H1 (cell line): ENCODE measurements at places on chromosomes 11 and 22.
A peak's percentile ranks its signal among the peaks of the same experiment; 100 is the strongest.

DNA sequence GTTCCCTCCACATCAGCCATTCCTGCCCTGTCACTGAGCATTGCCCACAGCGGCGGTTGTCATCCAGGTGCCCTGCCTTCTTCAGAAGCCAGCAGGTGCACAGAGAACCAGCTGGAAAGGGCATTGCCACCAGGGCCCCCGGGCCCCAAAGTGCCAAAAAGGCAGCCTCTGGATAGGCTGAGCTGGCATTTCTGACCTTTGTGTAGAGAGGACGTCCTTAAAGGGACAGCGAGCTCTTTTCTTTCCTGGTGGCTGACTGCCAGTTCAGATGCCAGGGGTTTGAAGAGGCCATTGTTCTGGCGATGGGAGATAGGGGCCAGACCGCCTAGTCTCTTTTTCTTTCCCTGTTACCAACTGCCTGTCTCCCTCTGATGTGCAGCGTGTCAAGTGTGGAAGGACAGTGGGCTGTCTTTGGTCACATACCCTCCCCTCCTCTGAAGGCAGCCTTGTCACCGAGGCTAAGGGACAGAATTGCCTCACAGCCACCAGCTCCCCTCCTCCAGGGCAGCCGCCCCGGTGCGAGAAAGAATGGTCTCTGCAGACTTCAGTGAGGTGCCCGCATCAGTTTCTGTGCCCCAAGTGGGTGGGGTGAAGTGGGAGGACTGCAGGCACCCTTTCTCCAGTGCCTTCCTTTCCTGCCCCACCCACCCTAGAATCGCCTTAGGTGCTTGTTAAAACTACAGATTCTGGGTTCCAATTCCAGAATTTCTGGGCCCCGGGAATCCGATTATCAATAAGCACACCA is 109.6 kb downstream of the SCN3B start:
- no peak for DNase-seq

DNA sequence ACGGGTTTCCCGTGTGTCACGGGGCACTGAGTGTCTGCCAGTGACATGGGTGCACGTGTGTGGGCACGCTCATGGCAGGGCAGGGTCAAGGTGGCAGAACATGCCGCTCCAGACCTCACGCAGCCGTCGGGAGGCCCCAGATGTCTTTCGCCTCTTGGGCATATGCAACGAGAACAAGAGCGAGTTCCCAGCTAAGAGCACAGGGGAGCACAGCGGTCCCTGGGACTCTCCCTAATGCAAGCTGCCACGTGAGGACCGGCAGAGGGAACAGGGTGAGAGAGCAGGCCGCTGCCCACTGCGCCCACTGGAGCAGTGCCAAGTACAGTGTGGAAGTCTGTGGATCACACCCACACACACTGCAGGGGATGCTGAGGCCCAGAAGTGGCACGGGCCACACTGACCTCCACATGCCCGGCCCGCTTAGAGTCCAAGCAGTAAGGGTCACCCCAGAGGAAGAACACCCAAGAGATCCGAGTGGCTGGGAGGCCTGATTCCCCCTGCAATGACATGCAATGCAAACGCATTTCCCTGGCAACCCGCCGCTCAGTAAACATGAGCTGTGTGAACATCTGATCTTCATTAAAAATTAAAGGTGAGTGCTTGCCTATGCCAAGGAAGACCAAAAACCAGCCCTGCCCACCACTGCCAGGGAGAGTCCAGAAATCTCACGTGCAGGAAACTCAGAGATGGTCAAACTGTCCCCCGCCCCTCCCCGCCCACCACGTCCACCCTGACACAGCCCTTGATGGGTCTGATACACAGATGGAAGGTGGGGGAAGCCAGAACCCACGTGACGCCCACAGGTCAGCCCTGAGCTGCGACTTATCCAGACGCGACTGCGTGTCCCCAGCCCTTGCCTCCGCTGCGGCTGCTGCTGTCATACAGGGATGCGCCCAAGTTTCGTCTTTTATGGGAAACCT is 11.7 kb downstream of the CERK start:
- no peak for DNase-seq

- no peak for DNase-seq
Measured at GRCh38 chr22:23752090-23752691, 1.3 kb upstream of the ZNF70 start.

- peak; percentile 55 for DNase-seq
Measured at GRCh38 chr11:129023968-129024676, 81.5 kb upstream of the TP53AIP1 start.

- no peak for DNase-seq
Measured at GRCh38 chr11:105137286-105137685, 2.3 kb downstream of the CARD18 start.

DNA sequence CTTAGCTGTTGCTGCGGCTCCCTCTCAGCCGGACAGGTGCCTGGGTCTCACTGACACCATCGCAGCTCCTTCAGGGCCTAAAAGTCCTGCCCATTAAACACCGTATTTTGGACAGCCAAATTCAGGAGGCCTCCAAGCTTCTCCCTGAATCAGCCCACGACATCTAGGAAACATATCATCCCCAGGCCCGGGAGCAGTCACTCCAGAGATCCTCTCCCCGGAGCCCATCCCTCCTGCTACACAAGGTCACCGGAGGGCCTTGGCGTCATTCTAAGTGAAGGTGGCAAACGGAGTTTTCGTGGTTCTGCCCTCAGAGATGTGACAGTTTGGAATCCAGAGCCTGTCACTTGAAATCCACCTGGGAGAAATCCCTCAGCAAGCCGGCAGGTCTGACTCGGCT is 232.5 kb downstream of the TBC1D22A start:
- DNase-seq, result no peak

DNA sequence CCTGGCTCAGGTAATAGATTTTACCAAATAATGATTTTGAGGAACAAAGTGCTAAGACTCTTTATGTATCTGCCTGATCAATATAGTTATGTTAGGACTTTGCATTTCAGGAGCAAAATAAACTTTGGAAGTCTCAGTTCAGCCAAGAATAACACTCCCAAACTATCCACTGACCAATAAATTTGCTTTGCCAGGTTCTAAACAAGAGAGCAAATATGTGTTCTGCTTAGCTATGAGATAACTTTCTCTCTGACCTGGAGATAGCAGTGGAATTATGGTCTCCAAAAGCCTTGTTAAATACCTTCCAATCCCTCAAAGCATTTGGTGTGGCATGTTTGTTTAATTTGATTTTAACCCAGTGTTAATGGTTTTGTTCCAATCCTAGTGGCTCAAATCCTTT is 1541.1 kb downstream of the FAM181B start:
- DNase-seq, result no peak

DNA sequence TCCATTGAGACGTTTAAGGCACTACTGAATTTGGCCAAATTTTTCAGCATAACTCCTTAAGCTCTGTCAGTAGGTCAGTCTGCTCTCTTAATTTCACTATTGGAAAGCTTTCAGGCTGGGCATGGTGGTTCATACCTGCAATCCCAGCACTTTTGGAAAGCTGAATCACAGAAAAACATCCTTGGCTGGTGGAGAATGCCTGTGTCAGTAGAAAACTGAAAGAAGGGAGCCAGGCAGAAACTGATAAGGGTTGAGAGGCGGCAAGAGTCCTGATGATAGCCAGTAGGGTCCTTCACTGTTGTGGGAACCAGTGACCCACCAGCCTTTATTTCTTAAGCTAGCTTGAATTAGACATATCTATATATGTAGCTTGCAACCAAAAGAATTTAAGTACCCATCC is 22.6 kb downstream of the NEU3 start:
- no peak for DNase-seq

DNA sequence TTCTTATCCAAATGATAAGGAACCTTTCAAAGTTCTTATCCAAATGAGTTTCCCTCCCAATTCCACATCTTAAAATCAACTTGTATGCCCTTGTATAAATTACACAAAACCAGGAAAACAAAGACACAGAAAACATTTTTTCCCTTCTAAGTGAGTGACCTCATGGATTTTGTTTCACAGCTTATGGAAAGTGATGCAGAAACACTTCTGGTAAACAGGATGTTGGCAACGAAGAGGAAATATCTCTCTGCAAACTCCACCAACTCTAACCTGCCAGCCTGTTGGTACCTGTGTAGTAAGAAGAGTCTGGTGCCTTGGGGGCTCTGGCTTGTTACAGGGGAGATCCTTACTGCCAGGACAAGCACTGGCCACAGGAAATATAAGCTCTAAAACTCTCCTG is 57.0 kb downstream of the CELSR1 start:
- no peak for DNase-seq

- DNase-seq, result no peak
Measured at GRCh38 chr11:27640954-27641353, 59.3 kb downstream of the BDNF start.

DNA sequence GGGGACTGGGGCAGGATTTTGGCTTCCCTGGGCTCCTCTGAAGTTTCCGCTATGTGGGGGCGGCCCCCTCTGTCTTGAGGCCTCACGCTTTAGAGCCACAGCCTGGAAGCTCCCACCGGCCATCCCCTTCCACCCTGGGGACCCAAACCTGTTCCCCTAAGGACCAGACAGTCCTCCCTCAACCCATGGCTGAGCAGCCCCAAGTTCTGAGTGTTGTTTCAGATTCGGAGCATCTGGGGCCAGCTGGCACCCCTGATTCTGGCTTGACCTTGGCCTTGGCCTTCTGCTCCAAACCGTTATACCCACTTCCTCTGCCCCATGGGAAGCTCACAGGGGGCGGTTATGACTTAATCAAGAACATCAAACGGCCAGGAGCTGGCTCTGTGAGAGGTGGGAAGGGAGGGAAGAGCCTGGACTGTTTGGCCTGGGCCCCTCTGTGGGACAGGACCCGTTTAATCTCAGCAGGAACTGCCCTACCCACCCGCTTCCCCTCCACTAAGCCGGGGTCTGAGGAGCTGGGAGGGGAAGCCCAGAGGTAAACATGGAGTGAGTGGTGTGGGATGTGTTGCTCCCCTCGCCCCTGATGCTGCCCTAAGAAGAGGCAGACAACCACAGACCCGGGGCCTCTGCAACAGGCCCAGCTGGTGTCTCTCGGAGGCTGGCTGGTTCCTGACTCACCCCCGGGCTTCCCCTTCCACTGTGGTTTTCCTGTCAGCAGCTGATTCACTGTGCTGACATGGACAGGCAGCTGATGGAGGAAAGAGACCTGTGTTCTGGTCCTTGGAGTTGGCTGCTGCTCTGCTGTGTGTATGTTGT is 3.4 kb downstream of the CD82 start:
- DNase-seq, result no peak

- DNase-seq, result no peak
Measured at GRCh38 chr22:25388866-25389540, 169.6 kb downstream of the CRYBB2 start.

DNA sequence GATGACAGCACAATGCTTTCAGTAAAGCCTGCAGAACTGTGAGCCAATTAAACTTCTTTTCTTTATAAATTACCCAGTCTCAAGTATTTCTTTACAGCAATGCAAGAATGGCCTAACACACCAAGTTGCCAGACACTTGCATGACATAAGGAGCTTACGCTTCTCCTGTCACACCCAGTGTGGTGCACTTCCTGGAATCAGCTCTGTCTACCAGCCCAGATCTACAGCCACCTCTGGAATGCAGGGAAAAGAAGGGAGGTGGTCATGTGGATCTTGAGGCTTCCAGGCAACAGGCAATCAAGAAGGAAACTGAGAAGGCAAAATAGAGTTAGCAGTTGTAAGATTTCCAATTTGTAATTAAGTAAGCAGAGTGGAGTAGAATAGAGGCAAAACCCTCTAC is 37.4 kb upstream of the SESN3 start:
- no peak for DNase-seq

- no peak for DNase-seq
Measured at GRCh38 chr11:61045271-61045670, 57.0 kb upstream of the CD5 start.
